Body of pancreas (tissue), 4 donors: ENCODE measurements at places on chromosomes 3 and 15. TPM values are rescaled to one million over a fixed set of nuclear protein-coding genes. Genes with fewer than 3 reads are reported as not detected.

Gene RLBP1
- total RNA-seq, result not detected

Gene ATP8B4
- total RNA-seq, result 6.6 TPM

Gene TRH
- total RNA-seq, result not detected

Gene CEP19
- total RNA-seq, result not detected

Gene CCK
- total RNA-seq, result not detected

Gene ICE2
- 24.4 TPM for total RNA-seq

Gene C3orf70
- total RNA-seq, result 0.99 TPM

Gene CRABP1
- total RNA-seq, result not detected

Gene SEMA5B
- total RNA-seq, result 15.2 TPM

Gene ADGRG7
- total RNA-seq, result not detected

Gene FAIM
- 29.3 TPM for total RNA-seq

Gene CCDC191
- 11.9 TPM for total RNA-seq

Gene SPRED1
- 12.9 TPM for total RNA-seq

Gene PTH1R
- total RNA-seq, result 1.8 TPM
